ENCODE measurements at places on chromosomes 1 and 21. TPM values are rescaled to one million over a fixed set of nuclear protein-coding genes. Genes with fewer than 3 reads are reported as not detected.

GRCh38 chr1:63545780-63546179 lies 22.5 kb downstream of the EFCAB7 start:
- no peaks in the 10 kb centered on the region for H3K36me3 ChIP-seq
- no peaks in the 10 kb centered on the region for H3K4me1 ChIP-seq
- no peak overlapping the region for H3K4me3 ChIP-seq
- H3K27ac ChIP-seq = no peak overlapping the region

SLAMF1 gene
- total RNA-seq = 113 TPM

DNA sequence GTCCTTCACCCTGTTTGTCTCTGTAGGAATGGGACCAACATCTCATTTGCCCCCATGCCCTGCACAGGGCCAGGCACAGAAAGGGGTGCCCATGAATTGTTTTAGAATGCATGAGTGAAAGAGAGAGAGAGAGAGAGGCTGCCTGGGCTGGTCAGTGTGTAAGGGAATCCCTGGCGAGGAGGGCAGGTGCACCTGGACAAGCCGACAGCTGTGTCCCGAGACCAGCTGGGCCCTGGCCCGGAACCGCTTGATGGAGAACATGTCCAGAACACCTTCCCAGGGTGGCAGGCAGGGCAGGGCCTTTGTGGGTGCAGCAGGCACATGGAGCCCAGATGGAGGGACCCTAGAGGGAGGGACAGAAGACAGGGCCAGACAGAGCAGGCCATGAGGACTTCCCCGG lies 22.7 kb downstream of the SPOCD1 start:
- no peak overlapping the region for H3K27ac ChIP-seq
- no peaks in the 10 kb centered on the region for H3K36me3 ChIP-seq
- H3K27me3 ChIP-seq = peaks cover 6% of the 10 kb centered on the region
- peaks cover 10% of the 10 kb centered on the region for H3K4me1 ChIP-seq

DISP3 gene
- 0.18 TPM for total RNA-seq

GRCh38 chr1:225559326-225559725 lies 93.6 kb downstream of the ENAH start:
- no peak overlapping the region for H3K4me3 ChIP-seq
- no peak overlapping the region for H3K27ac ChIP-seq
- DNase-seq = no peak
- H3K27me3 ChIP-seq = peaks cover 19% of the 10 kb centered on the region
- no peaks in the 10 kb centered on the region for H3K4me1 ChIP-seq

DNA sequence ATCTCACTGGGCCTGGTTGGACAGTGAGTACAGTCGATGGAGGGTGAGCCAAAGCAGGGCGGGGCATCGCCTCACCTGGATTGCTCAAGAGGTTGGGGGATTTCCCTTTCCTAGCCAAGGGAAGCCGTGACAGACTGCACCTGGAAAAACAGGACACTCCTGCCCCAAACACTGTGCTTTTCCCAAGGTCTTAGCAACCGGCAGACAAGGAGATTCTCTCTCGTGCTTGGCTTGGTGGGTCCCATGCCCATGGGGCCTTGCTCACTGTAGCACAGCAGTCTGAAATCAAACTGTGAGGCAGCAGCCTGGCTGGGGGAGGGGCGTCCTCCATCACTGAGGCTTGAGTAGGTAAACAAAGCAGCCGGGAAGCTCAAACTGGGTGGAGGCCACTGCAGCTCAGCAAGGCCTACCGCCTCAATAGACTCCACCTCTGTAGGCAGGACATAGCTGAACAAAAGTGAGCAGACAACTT lies 11.3 kb downstream of the C1orf105 start:
- DNase-seq = no peak
- H3K27ac ChIP-seq = no peak overlapping the region
- no peak overlapping the region for H3K4me3 ChIP-seq
- H3K4me1 ChIP-seq = peaks cover 19% of the 10 kb centered on the region
- H3K36me3 ChIP-seq = peaks cover 13% of the 10 kb centered on the region

ACTA1 gene
- not detected for total RNA-seq

RNF186 gene
- not detected for total RNA-seq

KCNJ9 gene
- total RNA-seq = not detected

DNA sequence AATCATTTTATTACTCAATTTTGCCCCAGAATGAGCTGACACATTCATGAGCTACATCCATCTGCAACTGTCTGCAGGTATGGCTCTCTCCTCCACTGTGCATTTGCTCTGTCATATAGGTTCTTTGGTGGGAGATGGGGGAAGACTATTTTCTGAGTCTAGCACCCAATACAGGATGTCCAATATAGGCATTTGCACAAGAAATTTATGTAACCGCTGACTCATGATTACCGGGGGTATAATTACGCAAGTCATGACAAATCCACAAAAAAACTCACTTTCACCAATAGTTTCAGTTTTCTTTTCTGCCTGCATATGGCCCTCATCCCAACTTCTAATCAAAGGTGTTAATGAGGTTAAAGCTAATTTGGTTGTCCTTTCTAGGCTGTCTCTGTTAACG lies 17.5 kb upstream of the VSIG8 start:
- no peak for DNase-seq
- peaks cover 3% of the 10 kb centered on the region for H3K27me3 ChIP-seq
- no peak overlapping the region for H3K27ac ChIP-seq

DNA sequence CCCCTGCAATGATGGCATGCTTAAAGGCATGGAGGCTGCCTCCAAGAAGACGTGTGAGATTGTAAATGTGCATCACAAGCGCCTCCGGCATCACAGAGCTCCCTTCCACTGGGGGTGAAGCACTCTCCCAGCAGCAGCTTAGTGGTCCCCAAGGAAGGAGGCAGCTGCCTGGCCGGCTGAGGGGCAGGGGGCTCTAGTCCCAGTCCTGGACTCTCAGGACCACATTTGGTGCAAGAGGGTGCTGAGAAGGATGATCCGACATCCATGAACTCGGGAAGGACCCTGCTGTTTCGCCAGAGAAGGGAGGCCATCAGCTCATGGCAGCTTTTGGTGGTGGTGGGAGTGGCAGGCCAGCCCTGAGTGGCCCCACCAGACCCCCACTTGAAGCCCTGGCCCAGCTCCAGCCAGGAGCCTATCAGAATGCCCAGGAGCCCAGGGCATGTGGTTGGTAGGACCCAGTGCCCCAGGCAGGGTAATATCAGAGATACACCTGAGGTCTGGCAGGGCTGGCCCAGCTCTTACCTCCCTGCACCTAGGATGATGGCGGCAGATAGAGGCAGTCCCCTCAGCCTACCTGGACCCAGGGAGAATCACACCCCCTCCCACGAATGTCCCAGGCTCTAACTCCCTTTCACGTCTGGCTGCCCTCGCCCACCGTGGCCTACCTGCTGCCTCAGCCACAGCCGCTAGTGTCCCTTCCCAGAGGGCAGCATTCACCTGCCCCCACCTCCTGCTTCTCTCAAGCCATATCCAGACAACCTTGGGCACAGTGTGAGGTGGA lies 2.4 kb upstream of the WNT9A start:
- H3K4me3 ChIP-seq = no peak overlapping the region
- H3K27ac ChIP-seq = no peak overlapping the region
- H3K27me3 ChIP-seq = peaks cover 37% of the 10 kb centered on the region
- H3K36me3 ChIP-seq = no peaks in the 10 kb centered on the region
- no peak for DNase-seq

ILF2 gene
- total RNA-seq = 166 TPM

OLIG1 gene
- total RNA-seq = not detected

- no peaks in the 10 kb centered on the region for H3K36me3 ChIP-seq
- H3K4me3 ChIP-seq = no peak overlapping the region
- no peak overlapping the region for H3K27ac ChIP-seq
- no peak for DNase-seq
- H3K4me1 ChIP-seq = no peaks in the 10 kb centered on the region
Measured at GRCh38 chr1:201350884-201351283, 26.6 kb downstream of the TNNT2 start.

DNA sequence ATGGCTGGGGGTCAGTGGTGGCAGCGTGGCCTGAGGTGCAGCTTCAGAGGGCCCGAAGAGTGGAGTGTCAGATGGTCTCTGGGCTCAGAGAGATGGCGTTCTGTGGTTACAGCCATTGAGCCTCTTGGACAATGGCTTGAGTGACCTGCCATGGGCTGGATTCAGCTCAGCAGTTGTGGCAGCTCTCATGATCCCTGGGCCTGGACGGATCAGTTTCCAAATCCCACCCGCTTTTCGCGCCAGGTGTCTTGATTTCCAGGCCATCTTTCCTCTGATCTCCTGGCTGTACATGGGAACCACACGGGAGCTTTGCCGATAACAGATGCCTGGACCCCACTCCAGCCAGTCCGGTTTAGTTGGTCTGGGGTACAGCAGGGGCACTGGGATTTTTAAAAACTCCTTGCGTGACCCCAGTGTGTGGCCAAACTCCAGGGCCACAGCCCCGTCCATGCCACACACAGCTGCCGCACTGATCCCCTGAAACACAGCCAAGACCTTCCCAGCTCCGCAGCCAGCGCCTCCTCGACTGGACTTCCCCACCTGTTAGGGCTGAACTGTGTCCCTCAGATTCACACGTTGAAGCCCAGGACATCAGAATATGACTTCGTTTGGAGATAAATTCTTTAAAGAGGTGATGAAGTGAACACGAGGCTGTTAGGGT lies 67.9 kb downstream of the ATP5PO start:
- no peak for DNase-seq
- peaks cover 3% of the 10 kb centered on the region for H3K27me3 ChIP-seq
- no peaks in the 10 kb centered on the region for H3K4me1 ChIP-seq
